ENCODE measurements at places on chromosomes 2 and 18. TPM values are rescaled to one million over a fixed set of nuclear protein-coding genes. Genes with fewer than 3 reads are reported as not detected.

Gene CHRNA1
- 0.34 TPM for total RNA-seq

Gene SLC4A5
- total RNA-seq = 1.00 TPM

Gene CDH20
- total RNA-seq = 8.6 TPM

Gene CNOT11
- total RNA-seq = 70.3 TPM

Gene AKAIN1
- not detected for total RNA-seq

Gene RAX
- not detected for total RNA-seq

Gene COLEC11
- under 0.01 TPM for total RNA-seq

Gene LHCGR
- total RNA-seq = not detected

Gene IL36G
- total RNA-seq = not detected

Gene C18orf54
- 2.5 TPM for total RNA-seq

Gene HOXD3
- total RNA-seq = 0.36 TPM

Gene ENOSF1
- total RNA-seq = 67.1 TPM

Gene EMILIN1
- total RNA-seq = 4.8 TPM

Gene EFHD1
- 2.9 TPM for total RNA-seq

Gene MYOM1
- 0.34 TPM for total RNA-seq

Gene EFEMP1
- total RNA-seq = 19.6 TPM

Gene RTP5
- not detected for total RNA-seq

Gene MYCN
- total RNA-seq = not detected

Gene CLK1
- 43.6 TPM for total RNA-seq

Gene CTDSP1
- 27.9 TPM for total RNA-seq

Gene PLGLB1
- 1.1 TPM for total RNA-seq

Gene SLC23A3
- 1.9 TPM for total RNA-seq

Gene FEV
- total RNA-seq = not detected

Gene MAP3K19
- total RNA-seq = not detected

Gene TMEM237
- total RNA-seq = 32.4 TPM

Gene LYG2
- total RNA-seq = not detected

Gene PSMA8
- not detected for total RNA-seq

Gene GYPC
- total RNA-seq = 135 TPM

Gene CYP1B1
- 27.2 TPM for total RNA-seq

Gene TCF7L1
- total RNA-seq = 2.8 TPM

Gene DNER
- total RNA-seq = 0.62 TPM

Gene HOXD11
- total RNA-seq = not detected

Gene NR4A2
- 3.6 TPM for total RNA-seq

Gene DPP10
- not detected for total RNA-seq

Gene GAL3ST2
- not detected for total RNA-seq

Gene SH2D6
- not detected for total RNA-seq

Data from melanocyte of skin (primary cell).